H4 (cell line): ENCODE measurements at places on chromosomes 3 and 15.
A peak's percentile ranks its signal among the peaks of the same experiment; 100 is the strongest.

- no peak for DNase-seq
These were observed 512.3 kb downstream of the ZNF385D start for GRCh38 chr3:21238661-21239060.

DNA sequence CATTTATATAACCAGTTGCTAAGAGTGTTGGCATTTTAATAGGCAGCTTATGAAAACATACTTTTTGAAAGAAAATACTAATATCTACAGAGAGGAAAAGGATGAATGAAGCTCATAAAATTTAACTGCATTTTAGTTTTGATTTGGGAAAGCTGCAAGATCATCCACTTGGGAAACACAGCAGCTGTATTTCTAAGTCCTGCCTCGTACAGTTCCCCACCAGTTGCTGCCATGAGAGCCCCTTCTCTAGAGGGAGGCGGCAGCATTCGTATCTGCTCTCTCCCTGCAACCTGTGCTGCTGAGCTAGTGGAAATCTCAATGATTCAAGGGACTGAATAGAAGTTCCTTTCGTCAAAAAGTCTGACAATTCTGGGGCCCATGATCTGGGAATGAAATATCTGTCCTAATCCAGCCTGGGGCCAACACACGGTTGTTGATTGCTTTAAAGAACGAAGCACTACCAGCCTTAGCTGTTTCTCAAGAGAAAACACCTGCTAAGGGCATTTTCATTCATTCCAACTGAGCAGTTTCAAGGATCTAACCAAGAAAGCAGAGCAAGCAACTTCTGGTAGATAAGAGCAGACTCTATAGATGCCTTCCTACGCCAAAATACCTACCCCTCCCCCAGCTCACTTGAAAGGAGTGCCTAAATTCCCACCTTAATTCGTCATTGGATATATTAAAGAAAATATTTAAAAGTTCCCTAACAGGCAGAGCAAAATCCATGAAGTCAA lies 223.7 kb downstream of the MAGI1 start:
- no peak for DNase-seq

- DNase-seq, result no peak
These were observed 68.7 kb downstream of the TRAK1 start for GRCh38 chr3:42159706-42160472.

DNA sequence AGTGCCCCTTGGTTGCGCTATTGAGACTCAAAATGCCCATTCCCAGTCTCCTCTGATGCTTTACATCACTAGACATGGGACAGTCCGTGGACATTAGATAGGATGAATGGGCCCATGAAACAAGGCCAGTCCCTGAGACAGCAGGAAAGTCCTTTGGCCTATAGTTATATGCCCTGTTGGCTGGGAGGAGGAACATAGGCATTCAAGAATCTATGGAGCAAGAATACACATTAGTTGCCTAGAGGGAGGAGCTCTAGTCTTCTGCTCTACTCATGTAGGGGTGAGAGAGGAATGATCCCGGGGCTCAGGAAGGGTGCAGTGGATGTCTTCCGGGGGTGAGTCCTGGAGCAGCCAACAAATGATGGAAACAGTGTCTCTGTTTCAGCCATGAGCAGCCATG lies 58.0 kb upstream of the LRTM1 start:
- DNase-seq, result no peak

DNA sequence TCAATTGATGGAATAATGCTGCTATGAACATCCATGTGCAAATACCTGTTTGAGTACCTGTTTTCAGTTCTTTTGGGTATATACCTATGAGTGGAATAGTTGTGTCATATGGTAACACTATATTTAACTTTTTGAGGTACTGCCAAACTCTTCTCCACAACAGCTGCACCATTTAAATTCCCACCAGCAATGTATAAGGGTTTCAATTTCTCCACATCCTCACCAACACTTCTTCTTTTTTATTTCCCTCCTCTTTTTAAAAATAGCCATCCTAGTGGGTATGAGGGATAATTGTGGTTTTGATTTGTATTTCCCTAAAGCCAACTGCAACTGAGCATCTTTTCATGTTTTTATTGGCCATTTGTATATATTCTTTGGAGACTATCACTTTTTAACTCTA lies 31.3 kb upstream of the ARHGEF3 start:
- no peak for DNase-seq

GRCh38 chr3:34202975-34203374 lies 404.5 kb downstream of the PDCD6IP start:
- DNase-seq, result no peak

- DNase-seq, result no peak
These were observed 293.5 kb upstream of the SOX2 start for GRCh38 chr3:181418233-181418632.

DNA sequence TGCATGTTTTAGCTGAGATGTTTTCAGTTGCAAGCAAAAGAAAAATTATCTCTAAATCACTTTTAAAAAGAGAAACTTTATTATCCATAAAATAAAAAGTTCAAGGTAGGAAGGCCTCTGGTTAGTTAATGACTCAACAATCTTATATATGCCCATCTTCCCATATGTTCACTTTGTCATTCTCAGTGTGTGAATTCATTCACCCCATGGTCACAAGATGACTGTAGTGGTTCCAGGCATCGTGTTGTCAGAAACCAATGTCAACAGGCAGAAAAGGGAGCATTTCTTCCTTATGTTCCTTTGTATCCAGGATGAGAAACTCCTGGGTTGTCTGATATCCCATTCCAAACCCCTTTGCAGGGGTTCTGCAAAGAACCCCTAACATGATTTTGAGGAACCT lies 119.9 kb upstream of the RAP2B start:
- peak; percentile 21 for DNase-seq

DNA sequence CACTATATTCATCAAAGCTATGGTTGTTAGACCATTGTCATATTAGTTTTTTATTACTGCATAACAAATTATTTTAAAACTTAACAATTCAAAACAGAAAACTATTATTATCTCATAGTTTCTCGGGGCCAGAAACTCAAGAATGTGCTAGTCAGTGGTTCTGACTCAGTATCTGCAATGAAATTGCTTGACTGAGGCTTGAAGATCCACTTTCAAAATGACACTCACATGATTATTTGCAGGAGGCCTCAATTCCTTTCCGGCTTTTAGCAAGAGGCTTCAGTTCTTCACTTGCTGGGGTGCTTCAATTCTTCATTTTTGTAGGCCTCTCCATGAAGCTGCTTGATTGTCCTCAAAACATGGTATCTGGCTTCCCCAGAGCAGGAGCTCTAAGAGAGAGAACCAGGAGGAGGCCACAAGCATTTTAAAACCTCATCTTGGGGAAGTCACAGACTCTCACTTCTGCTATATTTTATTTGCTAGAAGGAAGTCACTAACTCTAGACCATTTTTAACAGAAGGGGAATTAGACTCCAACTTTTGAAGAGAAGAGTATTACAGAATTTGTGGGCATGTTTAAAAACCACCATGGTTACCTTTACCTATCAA lies 383.7 kb downstream of the MFSD1 start:
- no peak for DNase-seq

- no peak for DNase-seq
These were observed 41.3 kb downstream of the CMTM7 start for GRCh38 chr3:32432711-32433530.

- DNase-seq, result peak; percentile 99
These were observed 96.1 kb upstream of the CHD2 start for GRCh38 chr15:92803852-92804609.

GRCh38 chr3:9730657-9731205 lies 804 bp upstream of the BRPF1 start:
- no peak for DNase-seq

- no peak for DNase-seq
These were observed 13.3 kb upstream of the CCR1 start for GRCh38 chr3:46221391-46221790.

GRCh38 chr3:58965865-58966264 lies 84.0 kb downstream of the CFAP20DC start:
- no peak for DNase-seq

- DNase-seq, result no peak
These were observed 81.3 kb upstream of the BHLHE40 start for GRCh38 chr3:4897765-4898453.

DNA sequence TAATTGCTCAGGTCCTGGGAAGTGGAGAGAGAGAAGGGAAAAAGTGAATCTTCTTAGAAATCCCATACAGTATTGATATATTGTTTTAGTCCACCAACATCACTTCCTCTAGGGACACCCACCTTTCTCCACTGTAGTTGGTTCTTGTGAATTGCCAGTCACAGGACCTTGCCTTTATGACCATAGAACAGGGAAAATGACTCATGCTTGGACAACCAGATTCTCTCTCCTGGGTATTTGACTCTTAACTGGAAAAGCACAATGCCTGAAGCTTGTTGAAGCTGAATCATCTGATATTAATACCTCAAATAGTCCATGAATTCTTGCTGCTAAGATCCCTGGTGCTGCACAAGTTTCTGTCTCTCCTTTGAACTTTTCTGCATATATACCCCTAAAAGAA lies 32.5 kb upstream of the DCLK3 start:
- no peak for DNase-seq

DNA sequence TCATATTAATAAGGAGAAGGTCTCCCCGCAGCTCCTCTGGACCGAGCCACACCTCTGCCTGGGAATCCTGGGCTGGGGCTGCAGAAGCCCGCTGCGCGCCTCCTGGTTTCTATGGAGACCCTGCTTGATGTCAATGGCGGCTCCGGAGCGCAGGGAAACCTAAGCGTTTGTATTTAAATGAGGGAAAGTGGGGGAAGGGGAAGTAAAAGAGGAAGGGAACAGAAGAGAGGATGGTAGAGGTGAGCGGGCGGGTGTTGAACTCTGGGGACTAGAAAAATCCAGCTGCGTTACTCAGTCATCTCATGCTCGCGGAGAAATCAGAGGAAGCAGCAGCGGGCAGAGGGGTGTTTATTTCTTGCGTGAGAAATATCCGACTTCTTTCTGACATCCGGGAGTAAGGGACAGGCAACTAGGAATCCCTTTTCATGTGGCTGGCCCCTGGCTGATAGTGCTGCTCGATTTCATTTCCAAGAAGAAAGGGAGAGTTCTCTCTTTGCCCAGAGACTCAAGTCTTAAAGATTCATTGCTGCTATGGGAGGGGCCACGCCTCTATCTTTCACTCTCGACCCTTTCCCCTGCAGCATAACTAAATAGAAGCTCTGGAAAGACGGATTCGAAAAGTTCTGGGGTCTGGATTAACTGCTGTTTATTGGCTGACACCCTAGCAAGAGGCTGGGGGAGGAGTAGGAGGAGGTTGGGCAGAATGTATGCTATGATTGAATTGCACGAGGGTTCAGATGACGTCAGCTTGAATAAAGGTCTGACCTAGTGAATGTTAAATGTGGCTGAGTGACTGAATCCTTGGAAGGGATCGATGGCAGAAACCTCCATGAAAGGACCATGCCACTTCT lies 110.5 kb upstream of the GAP43 start:
- peak; percentile 11 for DNase-seq

DNA sequence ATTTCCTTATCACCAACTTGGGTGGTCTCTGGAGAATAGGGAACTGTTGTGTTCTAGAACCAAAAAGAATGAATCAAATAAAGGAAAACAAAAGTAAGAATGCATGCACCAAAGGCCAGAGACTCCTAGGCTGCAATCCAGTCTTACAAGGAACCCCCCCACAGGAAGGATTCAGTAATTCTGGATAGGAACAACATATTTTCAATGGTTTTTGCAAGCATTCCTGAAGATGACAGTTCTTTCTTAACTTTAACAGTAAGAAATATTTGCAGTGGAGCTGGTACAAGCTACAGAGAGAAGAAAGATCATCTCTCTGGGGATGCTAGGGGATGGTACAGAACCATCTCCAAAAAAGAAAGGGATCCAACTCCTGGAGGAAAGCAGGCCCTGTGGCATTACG lies 116.2 kb upstream of the CHRM5 start:
- DNase-seq, result no peak

GRCh38 chr3:124250053-124250452 lies 258.1 kb upstream of the ROPN1 start:
- DNase-seq, result peak; percentile 72
